ENCODE measurements at places on chromosomes 16 and 17.

DNA sequence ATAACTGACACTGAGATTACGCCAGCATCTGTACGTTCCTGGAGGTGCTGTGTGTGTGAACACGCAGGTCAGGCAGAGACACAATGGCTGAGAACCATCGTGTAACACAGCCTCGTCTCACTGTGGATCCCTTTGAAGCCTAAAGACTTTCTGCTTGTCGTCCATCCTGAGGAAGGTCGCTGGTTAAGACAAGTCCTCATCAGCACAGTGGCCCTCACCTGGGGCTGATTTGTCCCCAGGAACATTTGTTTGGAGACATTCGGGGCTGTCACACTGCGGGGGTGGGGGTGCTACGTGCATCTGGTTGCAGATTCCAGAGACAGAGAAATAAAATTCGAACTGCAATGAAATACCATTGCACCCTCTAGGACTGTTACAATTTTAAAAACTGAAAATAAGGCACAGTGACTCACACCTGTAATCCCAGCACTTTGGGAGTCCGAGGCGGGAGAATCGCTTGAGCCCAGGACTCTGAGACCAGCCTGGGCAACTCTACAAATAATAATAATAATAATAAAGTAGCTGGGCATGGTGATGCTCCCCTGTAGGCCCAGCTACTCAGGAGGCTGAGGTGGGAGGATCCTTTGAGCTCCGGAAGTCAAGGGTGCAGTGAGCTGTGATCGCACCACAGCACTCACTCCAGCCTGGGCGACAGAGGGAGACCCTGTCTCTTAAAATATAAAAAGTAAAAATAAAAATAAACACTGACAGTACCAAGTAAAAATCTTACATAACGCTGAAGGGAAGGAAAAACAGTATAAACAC lies 112.0 kb upstream of the METRNL start:
- no peak for DNase-seq

- peak; percentile 20 for DNase-seq
These were observed 18.4 kb downstream of the PRSS54 start for GRCh38 chr16:58276346-58276951.

DNA sequence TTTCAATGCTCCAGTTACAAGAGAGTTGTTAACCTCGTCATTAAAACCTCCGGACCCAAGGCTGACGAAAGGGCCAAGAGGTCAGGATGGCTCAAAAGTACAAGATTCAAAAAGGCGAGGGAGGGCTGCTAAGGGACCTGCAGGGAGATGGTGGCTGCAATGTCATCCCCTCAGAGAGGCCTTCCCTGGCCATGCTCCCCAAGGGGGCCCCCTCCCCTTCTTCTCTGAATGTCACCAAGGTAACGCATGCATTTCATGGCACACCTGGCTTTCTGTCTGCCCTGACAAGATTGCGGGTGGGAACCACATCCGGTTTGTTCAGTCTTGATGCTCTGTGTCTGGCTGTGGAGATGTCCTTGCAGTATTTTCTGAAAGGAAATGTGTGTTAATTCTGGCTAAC lies 89.9 kb downstream of the C16orf78 start:
- no peak for DNase-seq

DNA sequence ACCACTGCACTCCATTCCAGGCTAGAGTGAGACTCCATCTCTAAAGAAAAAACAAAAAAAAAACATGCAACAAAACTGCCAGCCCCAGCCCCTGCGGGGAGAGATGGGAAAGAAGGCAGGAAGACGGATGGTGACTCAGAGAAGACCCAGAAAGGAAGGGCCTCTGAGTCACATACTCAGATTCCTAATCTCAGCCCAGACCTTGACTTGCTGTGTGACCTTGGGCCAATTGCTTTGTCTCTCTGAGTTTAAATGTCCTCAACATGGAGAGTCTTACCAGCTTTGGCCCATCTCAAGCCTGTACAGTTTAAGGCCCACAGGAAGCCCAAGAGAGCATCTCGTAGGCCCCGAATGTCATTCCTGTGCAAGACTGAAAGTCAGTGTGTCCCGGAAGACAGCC lies 86.5 kb upstream of the LHX1 start:
- DNase-seq: no peak

Data from fibroblast of gingiva (primary cell).